Urinary bladder (tissue), 4 donors: ENCODE measurements at places on chromosomes 6 and 20. TPM values are rescaled to one million over a fixed set of nuclear protein-coding genes. Genes with fewer than 3 reads are reported as not detected.

Gene KHDC1
- polyA plus RNA-seq: 4.2 TPM

Gene ADGRB3
- polyA plus RNA-seq: 4.7 TPM

Gene F13A1
- 113 TPM for polyA plus RNA-seq

Gene GNAS-AS1
- 0.13 TPM for polyA plus RNA-seq

Gene CDH26
- 1.4 TPM for polyA plus RNA-seq

Gene RRBP1
- polyA plus RNA-seq: 80.1 TPM

Gene HDDC2
- polyA plus RNA-seq: 53.5 TPM

Gene CCN6
- not detected for polyA plus RNA-seq

Gene BMP7
- polyA plus RNA-seq: 8.5 TPM

Gene SUMO4
- not detected for polyA plus RNA-seq

DNA sequence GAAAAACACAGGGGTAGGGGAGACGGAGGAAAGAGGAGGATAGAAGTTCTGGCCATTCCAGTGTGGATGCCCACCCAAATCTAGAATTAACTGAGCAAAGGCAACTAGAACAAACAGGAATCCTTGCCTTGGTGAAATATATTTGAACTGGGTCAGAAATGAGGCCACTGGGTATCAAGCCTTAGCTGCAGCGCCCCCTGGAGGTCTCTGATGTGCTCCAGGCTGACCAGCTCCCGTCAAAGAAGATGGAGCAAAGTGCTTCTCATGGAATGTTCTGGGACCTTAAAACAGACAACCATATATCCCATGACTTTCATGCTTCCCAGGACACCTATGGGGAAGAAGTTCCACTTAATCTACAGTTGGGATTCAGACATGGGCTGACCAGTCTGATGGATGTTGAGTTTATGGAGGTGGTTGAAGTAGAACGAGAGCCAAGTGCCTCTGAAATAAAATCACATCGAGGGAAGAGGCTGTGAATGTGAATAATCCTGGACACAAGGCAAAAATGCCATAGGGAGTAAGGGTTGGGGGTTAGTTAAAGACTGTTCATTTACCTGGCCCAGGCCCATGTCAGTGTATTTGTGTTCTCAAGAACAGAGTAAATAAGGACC is 50.4 kb downstream of the HLA-DPB1 start:
- DNase-seq: no peak

DNA sequence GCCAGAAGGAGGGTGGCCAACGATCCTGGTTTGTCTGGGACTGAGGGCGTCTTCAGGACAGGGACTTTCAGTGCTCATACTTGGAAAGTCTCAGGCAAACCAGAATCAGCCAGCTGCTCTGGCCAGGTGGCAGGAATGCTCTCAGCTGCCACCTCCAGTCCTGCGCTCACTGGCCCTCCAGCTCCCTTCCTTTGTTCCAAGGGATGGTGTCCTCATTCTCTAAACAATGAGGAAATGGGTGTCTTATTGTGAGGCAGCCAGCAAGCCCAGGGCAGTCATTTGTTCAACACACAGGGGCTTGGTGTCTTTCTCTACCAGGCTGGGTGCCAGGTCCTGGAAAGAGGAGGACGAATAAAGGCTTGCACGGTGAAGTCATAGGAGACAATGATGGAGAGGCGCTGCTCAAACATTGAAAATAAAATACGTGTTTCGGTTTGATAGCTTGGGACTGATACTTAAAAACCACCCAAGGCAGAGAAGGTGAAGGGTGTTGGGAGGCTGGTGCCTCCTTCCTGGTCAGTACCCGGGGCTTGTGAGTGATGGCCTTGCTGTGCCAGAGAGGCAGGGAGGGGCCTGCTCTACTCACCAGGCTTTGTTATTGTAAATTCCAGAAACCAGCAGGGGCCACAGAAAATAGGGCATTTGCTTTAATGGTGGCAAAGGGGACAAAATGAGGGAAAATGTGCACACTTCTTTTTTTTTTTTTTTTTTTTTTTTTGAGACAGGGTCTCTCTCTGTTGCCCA is 11.3 kb upstream of the TMEM181 start:
- no peak for DNase-seq

- no peak for DNase-seq
Measured at GRCh38 chr6:63635215-63635587, 401 bp upstream of the PHF3 start.

DNA sequence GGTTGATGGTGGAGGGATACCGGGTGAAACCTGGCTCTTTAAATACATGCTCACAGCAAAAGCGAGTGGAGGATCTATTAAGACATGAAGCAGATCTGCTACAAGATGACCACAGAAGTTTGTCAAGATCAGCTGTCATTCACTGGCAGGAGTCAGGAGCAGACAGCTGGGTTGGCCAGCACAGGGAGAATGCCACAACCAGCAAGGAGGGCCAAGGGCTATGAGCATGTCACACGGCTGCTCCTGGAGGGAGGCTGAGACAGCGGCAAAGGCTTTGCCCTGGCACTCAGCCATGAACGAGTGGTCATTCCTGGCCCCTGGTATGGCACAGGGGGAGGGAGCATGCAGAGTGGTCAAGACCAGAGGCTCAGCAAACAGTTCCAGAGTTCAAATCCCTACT is 77.6 kb downstream of the POPDC3 start:
- no peak for DNase-seq

GRCh38 chr6:161547617-161548016 is 273.8 kb upstream of the AGPAT4 start:
- DNase-seq: no peak

DNA sequence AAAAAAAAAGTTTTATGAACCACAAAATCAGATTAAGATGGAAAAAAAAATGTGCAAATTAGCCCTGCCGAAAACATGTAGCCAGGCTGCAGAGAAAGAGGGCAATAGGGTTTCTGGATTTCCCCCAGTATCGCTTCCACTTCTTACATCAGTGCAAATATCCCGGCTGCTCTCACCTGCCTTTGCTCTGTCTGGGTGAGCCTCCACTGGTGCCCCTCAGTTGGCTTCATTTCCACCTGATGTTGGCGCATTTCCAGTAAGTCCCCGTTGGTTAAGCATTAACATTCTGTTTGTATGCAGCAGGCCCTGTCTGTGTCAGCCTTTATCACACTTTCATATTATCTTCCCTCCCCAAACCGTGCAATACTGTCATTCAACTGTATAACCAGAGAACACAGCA is 215.1 kb downstream of the CBLN4 start:
- DNase-seq: no peak

- DNase-seq: peak; percentile 74
Measured at GRCh38 chr6:16947375-16948015, 154.4 kb upstream of the STMND1 start.

DNA sequence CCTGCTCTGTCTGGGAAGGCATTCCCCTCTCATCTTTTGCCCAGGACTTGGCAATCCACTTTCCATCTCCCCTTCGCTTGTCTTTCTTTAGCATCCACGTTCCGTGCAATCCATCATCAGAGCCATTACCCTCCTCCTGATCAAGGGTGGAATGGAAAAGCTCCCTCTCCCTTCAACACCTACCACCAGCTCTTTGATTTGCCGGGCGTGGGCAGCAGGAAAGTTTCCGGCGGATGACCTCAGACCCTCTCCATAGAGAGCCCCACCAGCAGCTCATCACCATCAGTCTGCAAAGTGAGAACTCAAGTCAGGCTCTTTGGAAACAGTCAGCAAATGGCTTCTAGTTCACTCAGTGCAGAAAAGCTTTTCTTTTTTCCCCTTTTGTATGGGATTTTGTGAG is 76.2 kb downstream of the TSHZ2 start:
- no peak for DNase-seq

- no peak for DNase-seq
Measured at GRCh38 chr6:26230351-26230750, 134.6 kb upstream of the BTN3A2 start.

DNA sequence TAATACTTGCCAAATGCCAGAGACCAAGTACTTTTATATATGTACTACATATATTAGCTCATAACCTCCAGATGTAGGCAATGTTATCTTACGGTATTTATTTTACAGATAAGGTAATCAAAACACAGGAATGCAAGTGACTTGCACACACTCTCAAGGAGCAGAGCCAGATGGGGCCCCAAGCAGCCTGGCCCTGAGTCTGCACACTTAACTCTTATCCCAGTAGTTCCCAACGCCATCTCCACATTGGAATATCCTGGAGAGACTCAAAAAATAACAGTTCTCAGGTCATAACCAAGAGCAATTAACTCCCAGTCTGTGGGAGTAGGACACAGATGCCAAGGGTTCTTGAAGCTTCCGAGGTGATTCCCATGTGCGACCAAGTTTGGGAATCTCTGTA is 398.7 kb downstream of the PHF3 start:
- no peak for DNase-seq

DNA sequence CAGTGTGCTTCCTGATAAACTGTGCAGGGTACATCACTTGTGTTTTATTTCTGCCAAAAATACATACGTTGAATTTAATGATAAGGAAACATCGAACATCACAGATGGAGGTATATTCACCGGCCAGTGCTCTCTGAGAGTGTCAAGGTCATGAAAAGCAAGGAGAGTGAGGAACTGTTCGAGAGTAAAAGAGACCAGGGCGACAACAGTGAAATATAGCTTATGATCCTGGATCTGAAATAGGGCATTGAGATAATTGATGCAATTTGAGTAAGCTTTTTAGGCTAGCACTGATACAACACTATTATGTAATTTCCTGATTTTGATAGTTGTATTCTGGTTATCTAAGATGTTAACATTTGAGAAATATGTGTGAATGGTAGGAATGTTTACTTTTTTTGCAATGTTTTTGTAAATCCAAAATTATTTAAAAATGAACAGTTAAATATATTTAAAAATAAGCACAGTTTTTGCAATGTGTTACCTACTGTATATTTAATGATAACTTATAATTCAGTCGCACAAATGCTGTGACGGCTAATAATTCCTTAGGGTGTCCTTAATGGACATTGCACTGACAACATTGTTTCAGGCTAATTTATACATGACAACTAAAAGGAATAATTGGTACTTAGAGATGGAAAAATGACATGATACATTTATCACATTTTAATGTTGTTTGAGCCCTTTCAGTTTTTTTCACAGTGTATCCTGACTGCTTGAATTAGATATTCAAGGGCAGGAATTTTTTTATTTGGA is 9.9 kb downstream of the RAB32 start:
- DNase-seq: no peak

- DNase-seq: no peak
Measured at GRCh38 chr6:8857160-8857559, 421.8 kb upstream of the SLC35B3 start.

- no peak for DNase-seq
Measured at GRCh38 chr20:24764027-24764793, 184.9 kb upstream of the CST7 start.

GRCh38 chr6:142235272-142235671 is 66.5 kb upstream of the ADGRG6 start:
- no peak for DNase-seq

DNA sequence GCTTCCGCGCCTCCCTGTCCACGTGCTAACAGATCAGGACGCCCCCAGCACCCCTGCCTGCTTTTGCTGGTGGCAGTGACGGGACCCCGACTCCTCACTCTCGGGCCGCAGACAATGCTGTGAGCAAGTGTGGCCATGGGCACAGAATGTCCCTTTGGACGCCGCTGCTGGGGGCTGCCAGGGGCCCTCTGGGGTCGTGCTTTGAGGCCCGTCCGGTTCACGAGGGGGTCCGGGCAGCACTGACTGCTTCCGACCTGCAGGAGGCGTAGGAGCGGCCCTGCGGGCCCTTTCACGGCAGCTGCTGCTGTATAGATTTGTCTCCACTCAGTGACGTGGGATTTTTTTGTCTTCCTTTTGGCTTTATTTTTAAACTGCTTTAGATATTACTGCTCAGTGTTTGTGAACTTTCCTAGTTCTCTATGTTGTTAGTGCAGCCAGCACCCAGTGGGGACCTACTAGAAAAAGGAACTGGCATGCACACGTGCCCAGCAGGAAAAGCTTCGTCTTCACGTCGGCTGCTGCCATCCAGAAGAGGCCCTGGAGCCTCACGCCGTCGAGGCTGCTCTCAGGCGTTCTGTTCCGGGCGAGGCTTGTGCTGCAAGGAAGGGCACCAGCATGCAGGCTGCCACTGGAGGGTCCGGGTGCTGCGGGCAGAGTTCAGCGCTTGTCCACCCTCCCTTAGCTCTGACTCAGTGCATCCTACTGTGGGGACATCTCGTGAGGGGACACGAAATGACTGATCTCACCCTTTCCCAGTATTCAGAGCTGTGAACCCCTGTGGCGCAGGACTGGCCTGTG is 21.7 kb downstream of the UCKL1 start:
- no peak for DNase-seq

DNA sequence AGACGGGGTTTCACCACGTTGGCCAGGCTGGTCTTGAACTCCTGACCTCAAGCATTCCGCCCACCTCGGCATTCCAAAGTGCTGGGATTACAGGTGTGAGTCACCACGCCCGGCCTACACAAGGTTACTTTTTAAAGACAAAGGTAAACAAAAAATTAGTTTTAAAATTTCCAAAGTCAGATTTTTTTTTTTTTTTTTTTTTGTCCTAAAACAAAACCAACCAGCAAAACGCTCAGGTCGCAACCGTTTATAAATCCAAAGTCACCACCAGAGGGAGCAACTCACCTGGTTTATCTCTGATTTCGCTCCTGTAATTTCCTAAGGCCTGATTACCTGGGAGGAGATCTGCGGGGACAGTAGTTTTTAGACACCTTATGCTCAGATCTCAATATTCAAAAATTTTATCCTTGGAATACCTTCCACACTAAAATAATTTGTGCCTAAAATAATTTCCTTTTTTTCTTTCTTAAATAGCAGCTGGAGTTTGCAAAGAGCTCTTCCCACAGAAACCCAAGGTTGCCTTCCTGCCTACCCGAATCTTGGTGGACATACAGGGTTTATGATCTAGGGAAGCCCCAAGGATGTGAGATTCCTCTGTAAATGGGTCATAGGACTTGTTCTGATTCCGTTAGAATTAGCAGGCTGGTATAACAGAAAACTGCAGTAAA is 19.8 kb upstream of the TREM1 start:
- no peak for DNase-seq

GRCh38 chr6:87333591-87334181 is 4.6 kb upstream of the GJB7 start:
- no peak for DNase-seq

GRCh38 chr6:124822204-124822613 is 140.0 kb upstream of the RNF217 start:
- peak; percentile 33 for DNase-seq
